ENCODE measurements at places on chromosomes 1 and 21.

GRCh38 chr1:208332774-208333126 is 88.6 kb upstream of the PLXNA2 start:
- DNase-seq, result no peak

GRCh38 chr1:204384636-204385352 is 25.1 kb upstream of the PLEKHA6 start:
- DNase-seq, result no peak

DNA sequence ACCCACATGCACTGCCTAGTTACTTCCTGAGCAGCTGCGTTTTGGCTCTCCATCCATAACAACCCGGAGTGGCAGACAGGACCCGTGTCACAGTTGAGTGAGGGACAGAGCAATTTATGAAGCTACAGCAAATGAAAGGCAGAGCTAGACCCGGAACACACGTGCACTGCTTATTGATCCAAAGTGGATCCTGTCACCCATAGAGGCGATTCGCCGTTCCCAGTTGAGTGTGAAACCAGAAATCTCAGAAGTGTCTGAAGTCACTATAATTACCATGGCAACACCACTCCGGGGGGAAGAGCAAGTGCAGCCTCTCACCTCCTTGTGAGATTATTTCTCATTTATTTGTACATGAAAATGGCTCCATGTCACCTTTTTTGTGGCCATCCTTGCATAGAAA is 365.2 kb downstream of the DSCAM start:
- DNase-seq, result no peak

DNA sequence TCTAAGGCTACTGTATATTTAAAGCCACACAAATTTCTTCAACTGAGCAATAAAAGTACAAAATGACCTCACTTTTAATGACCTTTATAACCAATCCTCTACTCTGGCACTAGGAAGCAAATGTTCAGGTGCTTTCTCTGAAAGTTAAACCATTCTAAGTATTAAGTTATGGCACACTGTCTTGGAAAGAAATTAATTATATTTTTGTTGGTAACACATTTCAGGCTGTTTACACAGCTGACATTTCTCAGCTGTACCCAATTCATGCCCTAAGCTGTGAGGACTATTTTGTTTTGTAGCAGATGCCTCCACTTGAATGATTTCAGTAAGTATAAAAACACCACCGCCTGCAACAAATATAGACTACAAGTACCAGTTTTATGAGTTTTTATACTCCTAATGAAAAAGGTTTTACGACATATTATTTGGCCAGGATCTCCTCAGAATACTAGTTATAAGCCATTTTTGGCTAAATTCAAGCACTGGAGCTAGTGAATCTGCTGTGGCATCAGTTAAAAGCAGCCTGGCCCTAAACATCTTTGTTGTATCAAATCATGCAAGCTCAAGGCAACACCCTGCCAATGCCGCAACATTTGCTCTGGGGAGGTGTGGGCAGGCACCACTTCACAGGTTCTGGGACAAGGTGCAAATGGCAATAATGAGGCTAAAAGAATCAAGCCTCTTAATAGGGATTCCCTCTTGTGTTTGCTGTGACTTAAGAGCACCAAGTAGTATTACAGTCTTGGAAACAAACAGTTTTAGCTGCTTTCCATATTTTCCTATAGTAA is 228.4 kb upstream of the DMRTA2 start:
- no peak for DNase-seq

DNA sequence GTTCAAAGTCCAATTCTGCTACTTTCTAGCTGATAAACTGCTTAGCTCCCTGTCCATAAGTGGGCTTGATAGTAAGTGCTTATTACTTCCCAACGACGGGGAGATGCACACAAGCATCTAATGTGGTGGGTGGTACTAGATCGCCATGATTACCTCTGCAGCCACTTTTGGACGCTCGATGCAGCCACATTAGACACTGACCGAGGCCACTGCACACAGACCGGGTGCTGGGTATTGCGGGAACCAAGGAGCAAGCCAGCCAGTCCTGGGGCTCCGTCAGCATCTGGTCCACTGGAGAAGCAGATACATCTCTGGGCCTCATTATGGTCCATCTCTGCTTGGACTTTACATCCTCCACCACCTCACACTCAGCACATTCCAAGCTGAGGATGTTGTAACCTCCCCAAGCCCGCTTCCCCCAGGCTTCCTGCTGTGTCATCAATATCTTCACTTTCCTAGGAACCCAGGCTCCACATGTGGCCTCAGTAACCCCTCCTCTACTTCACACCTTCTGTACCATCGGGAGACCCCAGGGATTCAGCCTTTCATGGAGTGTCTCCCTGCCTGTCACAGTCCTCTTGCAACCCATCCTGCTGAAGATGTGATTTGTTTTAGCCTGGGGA is 48.2 kb downstream of the RHOU start:
- DNase-seq, result no peak

DNA sequence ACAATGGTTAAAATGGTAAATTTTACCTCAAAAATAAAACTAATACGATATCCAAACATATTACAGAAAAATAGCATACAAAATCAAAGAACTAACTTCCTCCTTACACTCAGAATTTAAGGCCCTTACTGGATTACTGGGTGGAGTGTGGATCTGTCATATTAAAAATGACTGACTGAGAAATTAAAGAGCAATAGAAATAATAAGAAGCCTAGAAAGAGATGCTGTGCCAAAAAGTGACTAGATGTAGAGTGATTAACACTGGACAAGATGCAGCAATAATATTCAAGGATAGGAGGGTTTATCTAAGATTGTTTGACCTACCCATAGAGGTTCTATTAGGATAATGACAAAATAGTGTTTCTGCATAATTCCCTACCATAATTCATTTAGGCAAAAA is 424.3 kb downstream of the SETD4 start:
- DNase-seq, result no peak

GRCh38 chr1:54332781-54333585 is 73.2 kb downstream of the SSBP3 start:
- no peak for DNase-seq

Measured in fibroblast of skin of left biceps (primary cell).